Activated CD8-positive, alpha-beta memory T cell treated with anti-CD3 and anti-CD28 coated beads, Interleukin-2, amount 10 ng/mL, durations not matched to agents 7 days and 5 days (primary cell): ENCODE measurements at places on chromosomes 7 and 10.

DNA sequence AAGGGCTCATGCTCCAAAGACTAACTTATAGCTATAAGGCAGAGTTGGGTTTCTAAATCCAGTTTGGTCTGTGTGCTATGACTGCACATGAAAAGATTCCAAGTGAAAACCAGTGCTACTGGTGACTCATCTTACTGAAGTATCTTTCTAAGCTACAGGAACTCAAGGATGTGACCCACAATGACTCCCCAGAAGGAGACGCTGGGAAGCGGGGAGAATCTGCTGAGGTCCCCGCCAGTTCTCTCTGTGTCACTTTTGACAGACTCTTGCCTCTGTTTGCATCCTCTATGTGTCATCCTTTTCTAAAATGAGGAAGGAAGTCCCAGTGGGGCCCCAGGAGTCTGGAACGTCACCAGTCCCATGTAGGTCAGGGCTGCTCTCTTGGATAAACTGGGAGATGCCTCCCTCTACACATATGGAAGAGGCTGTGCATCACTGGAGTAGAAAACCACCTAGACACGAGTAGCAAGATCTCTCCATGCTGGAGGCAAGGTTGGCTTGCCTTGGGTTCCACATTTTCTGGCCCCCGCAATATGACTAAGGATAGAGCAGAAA lies 28.8 kb upstream of the GPR26 start:
- no peaks in the 10 kb centered on the region for H3K36me3 ChIP-seq
- no peaks in the 10 kb centered on the region for H3K4me1 ChIP-seq
- no peak overlapping the region for H3K27ac ChIP-seq
- peaks cover 4% of the 10 kb centered on the region for H3K27me3 ChIP-seq

DNA sequence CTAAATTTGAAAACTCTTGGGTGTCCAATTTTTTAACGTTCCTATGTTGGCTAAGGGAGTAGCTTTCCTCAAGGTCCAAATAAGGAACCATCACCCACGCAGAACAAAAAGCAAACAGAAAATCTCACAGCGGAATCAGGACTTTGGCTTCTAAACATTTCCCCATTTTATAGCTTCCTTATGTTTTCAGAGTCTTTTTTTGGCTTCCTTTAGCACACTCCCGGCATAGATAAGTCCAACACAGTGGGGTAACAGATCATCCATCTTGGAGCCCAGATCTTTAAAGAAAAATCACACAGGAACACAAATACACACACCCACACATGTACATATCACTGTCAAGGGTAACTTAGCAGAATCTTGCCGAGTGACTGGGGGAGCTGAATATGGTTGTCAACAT lies 4.2 kb upstream of the TCF7L2 start:
- no peaks in the 10 kb centered on the region for H3K36me3 ChIP-seq
- peaks cover 46% of the 10 kb centered on the region for H3K27me3 ChIP-seq
- no peak overlapping the region for H3K27ac ChIP-seq
- no peak overlapping the region for H3K4me3 ChIP-seq
- peaks cover 12% of the 10 kb centered on the region for H3K4me1 ChIP-seq

GRCh38 chr7:133751079-133751478 lies 376.1 kb upstream of the LRGUK start:
- no peak overlapping the region for H3K27ac ChIP-seq
- DNase-seq: no peak
- no peaks in the 10 kb centered on the region for H3K36me3 ChIP-seq
- H3K4me3 ChIP-seq: no peak overlapping the region
- H3K27me3 ChIP-seq: no peaks in the 10 kb centered on the region

DNA sequence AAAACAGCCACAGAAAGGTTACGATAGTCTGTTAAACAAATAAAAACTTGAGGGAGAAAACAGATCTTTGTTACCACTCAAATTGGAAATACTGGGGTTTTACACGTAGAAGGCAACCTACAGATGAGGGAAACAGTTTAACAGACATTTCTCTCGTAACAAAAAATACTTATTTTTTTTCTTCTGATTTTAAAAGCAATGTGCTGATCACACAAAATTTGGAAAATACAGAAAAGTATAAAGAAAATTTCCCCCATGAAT lies 211.7 kb downstream of the FAM107B start:
- H3K36me3 ChIP-seq: peaks cover 44% of the 10 kb centered on the region
- peak overlapping the region; percentile 59 for H3K4me3 ChIP-seq
- no peaks in the 10 kb centered on the region for H3K27me3 ChIP-seq
- no peak for DNase-seq
- H3K4me1 ChIP-seq: peaks cover 87% of the 10 kb centered on the region
- H3K27ac ChIP-seq: peak overlapping the region; percentile 93

DNA sequence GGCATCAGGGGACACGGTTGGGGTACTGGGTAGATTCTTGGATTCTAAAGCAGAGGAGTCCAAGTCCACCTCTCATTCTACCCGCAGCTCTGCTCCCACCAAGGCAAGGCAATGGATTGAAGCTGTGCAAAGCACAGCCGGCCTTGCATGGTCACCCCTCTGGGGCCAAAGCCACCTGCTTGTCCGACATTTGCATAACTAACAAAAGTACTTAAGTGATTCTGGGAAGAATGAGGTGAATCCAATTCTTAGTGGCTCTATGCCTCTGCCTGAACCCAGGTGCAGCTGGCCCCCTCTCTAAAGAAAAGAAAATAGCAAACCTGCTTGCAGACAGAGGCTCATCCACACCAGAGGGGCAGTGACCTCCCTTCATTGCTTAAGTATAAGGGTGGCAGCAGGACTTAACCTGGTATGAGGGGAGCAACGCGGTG lies 10.7 kb upstream of the COBL start:
- no peak for DNase-seq
- H3K4me3 ChIP-seq: no peak overlapping the region
- H3K36me3 ChIP-seq: no peaks in the 10 kb centered on the region
- H3K27me3 ChIP-seq: no peaks in the 10 kb centered on the region
- H3K4me1 ChIP-seq: no peaks in the 10 kb centered on the region

DNA sequence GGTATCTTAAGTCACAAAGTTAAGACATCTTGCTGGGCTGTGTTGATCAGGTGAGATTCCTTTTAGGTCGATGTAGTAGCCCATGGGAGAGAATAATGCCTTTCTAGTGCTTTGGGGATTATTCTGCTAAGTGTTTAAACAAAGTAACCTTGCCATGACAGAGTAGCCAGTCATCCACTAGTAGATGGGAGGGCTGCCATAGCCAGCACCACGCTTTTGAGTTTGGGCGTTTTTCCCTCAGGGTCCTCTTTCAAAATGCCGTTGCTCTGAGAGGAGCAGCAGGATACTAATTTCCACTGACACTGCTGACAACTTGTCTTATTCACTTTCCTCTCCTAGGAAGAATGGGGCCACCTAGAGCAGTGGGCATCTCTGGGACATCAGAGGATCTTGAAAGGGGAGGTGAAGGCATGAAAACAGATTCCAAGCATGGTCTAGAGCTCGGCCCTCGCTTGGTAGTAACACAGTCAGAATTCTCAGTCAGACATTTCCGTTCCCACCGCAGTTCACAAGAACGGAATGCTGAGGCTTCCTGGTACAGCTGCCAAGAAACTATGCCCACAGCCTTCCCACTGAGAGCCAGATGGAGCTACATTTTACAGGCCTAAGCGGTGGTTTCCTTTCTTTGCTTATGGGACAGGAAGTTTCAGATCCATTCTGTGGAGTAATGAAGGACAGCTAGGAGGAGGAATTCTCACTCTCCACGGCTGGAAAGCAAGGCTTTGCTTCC lies 15.3 kb upstream of the RSU1 start:
- H3K27me3 ChIP-seq: no peaks in the 10 kb centered on the region
- H3K27ac ChIP-seq: no peak overlapping the region
- H3K36me3 ChIP-seq: no peaks in the 10 kb centered on the region
- H3K4me1 ChIP-seq: peaks cover 24% of the 10 kb centered on the region

DNA sequence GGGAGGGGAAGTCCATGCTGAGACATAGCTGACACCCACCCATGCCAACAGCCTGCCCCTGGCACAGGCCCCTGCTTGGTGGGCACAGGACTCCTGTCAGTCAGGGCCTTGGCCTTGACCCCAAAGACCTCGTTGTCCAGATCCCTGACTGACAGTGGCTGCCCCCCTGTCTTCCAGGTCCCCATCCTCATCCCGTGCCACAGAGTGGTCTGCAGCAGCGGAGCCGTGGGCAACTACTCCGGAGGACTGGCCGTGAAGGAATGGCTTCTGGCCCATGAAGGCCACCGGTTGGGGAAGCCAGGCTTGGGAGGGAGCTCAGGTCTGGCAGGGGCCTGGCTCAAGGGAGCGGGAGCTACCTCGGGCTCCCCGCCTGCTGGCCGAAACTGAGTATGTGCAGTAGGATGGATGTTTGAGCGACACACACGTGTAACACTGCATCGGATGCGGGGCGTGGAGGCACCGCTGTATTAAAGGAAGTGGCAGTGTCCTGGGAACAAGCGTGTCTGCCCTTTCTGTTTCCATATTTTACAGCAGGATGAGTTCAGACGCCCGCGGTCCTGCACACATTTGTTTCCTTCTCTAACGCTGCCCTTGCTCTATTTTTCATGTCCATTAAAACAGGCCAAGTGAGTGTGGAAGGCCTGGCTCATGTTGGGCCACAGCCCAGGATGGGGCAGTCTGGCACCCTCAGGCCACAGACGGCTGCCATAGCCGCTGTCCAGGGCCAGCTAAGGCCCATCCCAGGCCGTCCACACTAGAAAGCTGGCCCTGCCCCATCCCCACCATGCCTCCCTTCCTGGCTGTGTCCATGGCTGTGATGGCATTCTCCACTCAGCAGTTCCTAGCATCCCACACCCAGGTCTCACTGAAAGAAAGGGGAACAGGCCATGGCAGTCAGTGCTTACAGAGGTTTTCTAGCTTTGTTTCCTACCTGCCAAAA lies 197.2 kb downstream of the EBF3 start:
- H3K4me3 ChIP-seq: no peak overlapping the region
- no peak overlapping the region for H3K27ac ChIP-seq
- H3K4me1 ChIP-seq: no peaks in the 10 kb centered on the region
- DNase-seq: peak; percentile 28
- peaks cover 3% of the 10 kb centered on the region for H3K36me3 ChIP-seq

GRCh38 chr7:135825406-135825805 lies 76.8 kb upstream of the FAM180A start:
- H3K27ac ChIP-seq: no peak overlapping the region
- no peak overlapping the region for H3K4me3 ChIP-seq

DNA sequence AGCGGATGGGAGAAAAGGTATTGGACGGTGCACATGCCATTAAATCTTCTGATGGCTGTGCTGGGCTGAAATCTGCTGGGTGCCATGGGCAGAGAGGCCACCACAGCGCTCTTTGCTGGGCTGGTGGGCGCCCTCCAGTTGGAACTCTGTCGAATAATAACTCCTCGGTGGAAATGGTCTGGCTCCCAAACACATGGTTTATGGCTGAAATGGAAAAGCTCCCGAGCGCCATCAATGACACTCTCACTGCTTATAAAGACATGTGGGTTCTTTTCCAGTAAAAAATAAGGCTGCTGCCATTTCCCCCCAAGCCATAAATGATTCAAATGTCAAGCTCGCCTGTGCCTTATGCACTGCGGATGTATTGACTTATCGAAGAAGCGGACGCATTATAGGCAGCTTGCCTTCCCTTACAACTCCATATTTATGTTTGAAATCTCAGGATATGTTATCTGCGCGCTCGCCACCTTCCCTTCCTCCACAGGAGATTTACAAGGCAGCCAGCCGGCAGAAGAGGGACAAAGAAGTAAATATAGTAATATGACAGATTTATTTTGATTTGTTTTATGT lies 239.0 kb upstream of the MKI67 start:
- H3K4me1 ChIP-seq: no peaks in the 10 kb centered on the region
- no peak for DNase-seq
- H3K4me3 ChIP-seq: no peak overlapping the region
- no peak overlapping the region for H3K27ac ChIP-seq
- peaks cover 6% of the 10 kb centered on the region for H3K27me3 ChIP-seq

DNA sequence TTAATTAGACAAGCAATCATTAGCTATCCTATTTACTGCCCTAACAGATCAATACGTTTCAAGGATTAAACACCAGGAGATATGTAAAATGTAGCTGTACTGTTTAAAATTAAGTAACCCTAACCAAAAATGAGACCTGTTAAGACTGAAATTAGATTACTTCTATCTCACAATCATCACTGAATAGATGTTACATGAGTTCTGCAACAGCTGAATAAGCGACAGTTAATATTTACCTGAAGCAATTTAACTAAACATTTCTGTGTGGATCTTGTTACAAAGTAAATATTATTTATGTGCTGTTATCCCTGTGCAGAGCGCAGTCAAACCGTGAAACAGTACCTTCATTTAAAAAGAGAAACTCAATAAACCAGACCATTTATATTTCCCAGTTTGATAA lies 122.5 kb downstream of the RELN start:
- no peak overlapping the region for H3K4me3 ChIP-seq
- H3K36me3 ChIP-seq: no peaks in the 10 kb centered on the region
- H3K4me1 ChIP-seq: no peaks in the 10 kb centered on the region
- H3K27ac ChIP-seq: no peak overlapping the region

GRCh38 chr10:13891128-13892000 lies 304.6 kb downstream of the PRPF18 start:
- H3K36me3 ChIP-seq: no peaks in the 10 kb centered on the region
- no peak for DNase-seq

- no peak for DNase-seq
- no peaks in the 10 kb centered on the region for H3K27me3 ChIP-seq
- peaks cover 18% of the 10 kb centered on the region for H3K36me3 ChIP-seq
- H3K27ac ChIP-seq: peak overlapping the region; percentile 93
Observed at GRCh38 chr10:87861566-87861952, 1.8 kb downstream of the KLLN start.

- no peaks in the 10 kb centered on the region for H3K36me3 ChIP-seq
- no peak overlapping the region for H3K27ac ChIP-seq
- H3K27me3 ChIP-seq: no peaks in the 10 kb centered on the region
- peak; percentile 2 for DNase-seq
Observed at GRCh38 chr10:118911363-118911762, 118.2 kb upstream of the NANOS1 start.

- H3K27me3 ChIP-seq: no peaks in the 10 kb centered on the region
- no peak overlapping the region for H3K4me3 ChIP-seq
- DNase-seq: no peak
- H3K4me1 ChIP-seq: no peaks in the 10 kb centered on the region
- H3K27ac ChIP-seq: no peak overlapping the region
Observed at GRCh38 chr10:51321980-51322379, 247.7 kb downstream of the PRKG1 start.

DNA sequence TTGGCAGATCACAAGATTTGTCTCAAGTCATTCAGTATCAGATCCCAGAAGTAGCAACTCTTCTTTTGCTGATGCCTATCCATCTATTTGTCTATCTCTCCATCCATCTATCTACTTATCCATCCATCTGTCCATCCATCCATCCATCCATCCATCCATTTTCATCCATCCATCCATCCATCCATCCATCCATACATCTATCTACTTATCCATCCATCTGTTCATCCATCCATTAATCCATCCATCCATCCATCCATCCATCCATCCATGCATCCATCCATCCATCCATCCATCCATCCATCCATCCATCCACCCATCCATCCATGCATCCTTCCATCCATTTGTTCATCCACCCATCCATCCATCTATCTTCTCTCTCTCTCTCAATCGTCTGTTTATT lies 142.7 kb downstream of the PFKFB3 start:
- no peaks in the 10 kb centered on the region for H3K27me3 ChIP-seq
- no peak overlapping the region for H3K27ac ChIP-seq
- no peak overlapping the region for H3K4me3 ChIP-seq
- DNase-seq: no peak
- H3K4me1 ChIP-seq: peaks cover 36% of the 10 kb centered on the region
- peaks cover 13% of the 10 kb centered on the region for H3K36me3 ChIP-seq
